CD4-positive, alpha-beta T cell treated with Interleukin-2 at 100 ng/mL for 4 hours (primary cell): ENCODE measurements at places on chromosomes 5 and 9.

DNA sequence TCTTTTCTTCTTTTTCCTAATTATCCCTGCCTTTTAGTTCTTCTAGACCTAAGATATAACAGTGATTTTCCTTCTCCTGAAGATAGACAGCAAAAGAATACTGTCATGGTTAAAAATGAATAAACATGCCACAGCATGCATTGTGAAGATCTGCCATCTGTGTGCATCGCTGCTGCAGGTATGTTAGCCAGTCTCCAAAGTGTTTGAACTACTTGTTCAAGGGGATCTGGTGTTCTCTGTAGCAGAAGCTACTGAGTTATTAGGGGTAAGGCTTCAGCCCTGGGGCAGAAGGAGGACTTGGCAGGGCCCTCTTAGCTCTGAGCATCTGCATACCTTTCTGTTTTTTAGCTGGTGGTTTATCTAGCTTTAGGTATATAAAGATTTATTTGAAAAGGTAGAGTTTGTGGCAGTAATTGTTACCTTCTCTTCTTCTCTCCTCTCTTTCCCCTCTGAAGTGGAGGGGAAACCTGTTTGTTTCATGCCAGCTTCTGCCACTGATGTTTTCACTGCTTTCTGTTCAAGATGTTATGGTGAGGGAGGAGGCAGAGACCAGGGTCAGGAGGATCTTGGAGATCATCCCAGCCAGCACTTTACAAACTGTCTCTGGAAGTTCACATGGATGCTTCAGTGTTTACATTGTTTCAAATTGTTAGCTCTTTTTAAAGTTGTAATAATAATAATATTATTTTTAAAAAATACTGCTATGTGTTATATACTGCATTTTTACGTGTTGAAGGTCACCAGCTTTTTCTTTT is 25.2 kb downstream of the GALNT10 start:
- DNase-seq = no peak

DNA sequence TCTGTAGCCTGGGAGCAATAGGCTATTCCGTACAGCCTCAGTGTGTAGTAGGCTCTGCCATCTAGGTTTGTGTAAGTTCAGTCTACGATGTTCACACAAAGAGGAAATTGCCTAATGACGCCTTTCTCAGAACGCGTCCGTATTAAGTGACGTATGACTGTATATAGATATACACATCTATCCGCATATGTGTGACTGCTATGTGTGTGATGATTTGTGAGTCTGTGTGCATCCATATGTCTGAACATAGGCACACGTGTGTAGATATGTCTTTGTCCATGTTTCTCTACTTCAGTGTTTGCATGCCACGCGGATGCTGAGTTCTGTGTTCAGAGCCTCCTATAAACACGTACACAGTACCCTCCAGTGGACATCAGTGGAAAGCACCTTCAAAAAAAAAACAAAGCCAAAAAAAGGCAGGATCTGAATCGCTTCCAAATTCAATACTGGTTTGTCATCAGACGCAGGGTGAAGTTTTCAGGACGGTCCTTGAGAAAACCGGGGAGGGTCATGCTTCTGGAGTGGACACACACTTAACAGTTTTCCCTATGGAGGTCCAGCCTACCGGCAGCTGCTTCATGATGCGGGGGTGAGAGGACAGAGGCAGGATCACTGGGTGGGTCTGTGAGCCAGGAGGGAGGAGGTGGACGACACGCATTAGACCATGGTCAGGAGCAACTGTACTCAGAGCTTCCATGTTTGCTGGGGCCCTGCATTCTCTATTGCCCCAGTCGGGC is 29.5 kb upstream of the ALDH1B1 start:
- peak; percentile 5 for DNase-seq

GRCh38 chr5:132812123-132812765 is 858 bp upstream of the SOWAHA start:
- no peak for DNase-seq

GRCh38 chr9:127651697-127652610 is 39.9 kb downstream of the STXBP1 start:
- no peak for DNase-seq

DNA sequence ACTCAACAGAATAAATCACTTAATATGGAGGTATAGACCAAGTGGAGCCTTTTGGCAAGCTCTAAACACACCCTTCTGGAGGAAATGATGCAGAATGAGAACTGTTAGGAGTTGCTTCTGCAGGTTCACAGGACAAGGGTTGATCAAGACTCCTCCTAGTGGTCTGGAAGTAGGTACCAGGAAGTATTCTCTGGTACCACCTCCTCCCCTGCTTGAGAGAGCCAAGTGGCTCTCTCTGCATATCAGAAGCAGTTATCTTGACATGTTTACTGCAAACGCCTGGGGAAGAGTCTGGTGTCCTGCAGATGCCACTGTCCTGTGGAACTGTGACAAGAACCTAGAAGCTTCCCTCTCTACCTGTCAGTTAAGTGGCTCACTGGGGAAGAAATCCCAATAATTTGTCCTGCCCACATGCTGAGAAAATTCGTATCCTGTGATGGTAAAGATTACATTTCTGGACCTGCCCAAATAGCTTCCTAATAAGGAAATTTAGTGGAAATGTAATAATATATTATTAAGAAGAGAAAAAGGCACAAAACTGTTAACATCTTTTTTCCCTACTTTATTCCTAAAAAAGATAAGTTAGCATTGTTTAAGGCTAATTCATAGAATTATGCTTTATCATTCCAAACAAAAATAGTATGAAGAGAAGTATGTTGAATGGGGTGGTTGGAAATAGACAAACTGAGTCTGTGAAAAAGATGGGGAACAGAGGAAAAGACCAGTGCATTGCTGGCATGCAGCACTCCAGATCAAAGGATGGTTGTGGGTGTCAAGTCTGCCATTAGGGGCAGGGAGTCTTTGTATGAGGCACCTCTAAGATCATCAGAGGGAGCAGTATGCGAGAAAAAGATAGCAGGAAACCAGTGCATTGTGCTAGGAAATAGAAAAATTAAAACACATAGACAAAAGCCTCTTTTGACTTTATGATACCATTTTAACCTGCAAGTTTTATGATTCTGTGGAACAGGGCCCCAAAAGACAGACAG is 118.8 kb downstream of the CDC42SE2 start:
- DNase-seq = peak; percentile 84

GRCh38 chr5:64767959-64768357 is 533 bp downstream of the SREK1IP1 start:
- no peak for DNase-seq

DNA sequence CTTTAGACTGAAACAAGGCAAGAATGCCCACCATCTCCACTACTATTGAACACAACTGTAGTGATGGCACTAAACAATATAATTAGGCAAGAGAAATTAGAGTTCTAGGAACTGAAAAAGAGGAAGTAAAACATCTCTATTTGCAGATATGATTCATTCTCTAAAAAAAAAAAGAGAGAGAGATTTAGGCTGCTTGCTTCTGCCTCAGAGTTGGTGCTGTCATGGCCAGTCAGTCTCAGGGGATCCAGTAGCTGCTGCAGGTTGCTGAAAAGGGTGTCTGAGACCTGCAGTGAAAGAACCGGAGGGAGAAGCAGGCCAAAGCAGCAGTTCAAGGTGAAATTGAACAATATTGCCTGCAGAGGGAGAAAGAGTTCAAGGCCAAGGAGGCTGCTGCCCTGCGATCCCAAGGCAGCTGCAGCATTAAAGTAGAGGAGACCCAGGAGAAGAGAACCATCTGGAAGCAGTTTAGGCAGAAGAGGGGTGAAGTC is 72.5 kb downstream of the AP3B1 start:
- no peak for DNase-seq

GRCh38 chr9:97766092-97766491 is 69.0 kb upstream of the XPA start:
- DNase-seq = no peak

DNA sequence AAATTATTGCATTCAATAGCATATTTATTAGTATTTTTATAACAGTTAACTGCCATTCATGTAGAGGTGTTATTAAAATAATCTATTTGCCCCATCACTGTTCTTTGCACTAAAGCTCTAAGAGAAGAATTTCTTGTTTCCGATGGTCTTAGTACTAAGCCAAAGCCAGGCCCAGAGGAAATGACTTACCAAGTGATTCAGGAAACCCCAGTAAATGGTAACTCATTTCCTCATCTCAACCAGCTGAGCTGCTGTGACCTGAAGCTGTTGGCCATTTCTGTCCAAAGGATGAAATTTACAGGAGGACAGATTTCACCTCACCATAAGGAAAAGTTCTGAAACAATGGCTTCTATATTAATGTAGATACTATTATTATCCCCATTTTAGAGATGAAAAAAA is 117.0 kb downstream of the PIK3R1 start:
- DNase-seq = no peak

GRCh38 chr5:556909-557441 is 32.7 kb upstream of the SLC9A3 start:
- DNase-seq = no peak

- DNase-seq = no peak
Measured at GRCh38 chr5:172864747-172865146, 30.7 kb downstream of the ERGIC1 start.

GRCh38 chr5:126651013-126651577 is 50.3 kb downstream of the PHAX start:
- DNase-seq = no peak

GRCh38 chr9:36986468-36987408 is 47.3 kb downstream of the PAX5 start:
- no peak for DNase-seq

DNA sequence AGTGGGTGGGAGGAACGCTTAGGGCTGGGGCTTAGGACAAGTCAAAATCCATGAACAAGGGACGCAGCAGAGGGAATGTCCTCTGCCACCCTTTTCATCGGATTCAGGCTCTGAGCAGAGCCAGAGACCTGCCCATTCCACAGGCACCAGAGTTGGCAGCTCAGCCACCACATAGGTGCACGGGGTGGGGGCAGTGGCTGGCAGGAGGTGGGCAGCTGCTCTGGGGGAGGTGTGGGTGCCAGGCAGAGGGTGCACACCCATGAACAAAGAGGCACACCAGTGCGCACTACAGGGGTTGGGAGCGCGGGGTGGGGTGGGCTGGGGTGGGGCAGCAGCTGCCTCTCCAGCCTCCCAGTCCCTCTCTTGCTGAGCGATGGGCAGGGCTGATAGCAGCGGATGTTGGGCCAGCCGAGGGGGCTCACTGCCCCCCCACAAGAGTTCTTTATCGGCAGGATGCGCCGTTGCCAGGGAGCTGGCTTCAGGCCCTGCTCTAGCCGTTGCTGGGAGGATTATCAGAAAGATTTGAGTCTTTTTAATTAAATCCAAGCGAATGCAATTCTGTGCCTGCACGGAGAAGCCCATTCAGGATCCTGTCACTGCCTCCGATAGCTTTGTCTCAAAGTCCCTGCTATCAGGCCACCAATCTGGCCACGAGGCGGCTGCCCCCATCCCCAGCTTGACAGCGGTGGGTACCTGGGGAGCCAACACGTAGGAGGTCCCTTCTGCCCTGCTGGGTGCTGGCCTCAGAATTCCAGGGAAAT is 64.3 kb upstream of the LMX1B start:
- DNase-seq = no peak

DNA sequence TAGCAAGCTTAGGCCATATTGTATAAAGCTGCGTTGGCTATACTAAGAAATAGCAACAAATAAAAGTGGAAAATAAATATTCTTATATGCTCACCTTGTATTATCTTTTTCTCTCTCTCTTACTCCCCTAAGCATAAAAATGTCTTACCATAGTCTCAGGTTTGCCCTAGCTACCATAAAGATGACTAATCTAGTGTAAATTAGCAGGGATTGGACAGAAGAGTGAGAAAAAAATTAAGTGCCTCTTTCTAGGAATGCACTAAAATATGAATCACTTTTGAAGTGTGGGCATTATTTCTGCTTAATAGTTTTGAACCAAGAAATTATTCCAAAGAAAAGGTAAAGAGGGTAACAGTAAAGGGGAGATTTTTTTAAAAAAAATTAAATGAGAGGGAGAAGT is 201.3 kb downstream of the HINT1 start:
- no peak for DNase-seq

DNA sequence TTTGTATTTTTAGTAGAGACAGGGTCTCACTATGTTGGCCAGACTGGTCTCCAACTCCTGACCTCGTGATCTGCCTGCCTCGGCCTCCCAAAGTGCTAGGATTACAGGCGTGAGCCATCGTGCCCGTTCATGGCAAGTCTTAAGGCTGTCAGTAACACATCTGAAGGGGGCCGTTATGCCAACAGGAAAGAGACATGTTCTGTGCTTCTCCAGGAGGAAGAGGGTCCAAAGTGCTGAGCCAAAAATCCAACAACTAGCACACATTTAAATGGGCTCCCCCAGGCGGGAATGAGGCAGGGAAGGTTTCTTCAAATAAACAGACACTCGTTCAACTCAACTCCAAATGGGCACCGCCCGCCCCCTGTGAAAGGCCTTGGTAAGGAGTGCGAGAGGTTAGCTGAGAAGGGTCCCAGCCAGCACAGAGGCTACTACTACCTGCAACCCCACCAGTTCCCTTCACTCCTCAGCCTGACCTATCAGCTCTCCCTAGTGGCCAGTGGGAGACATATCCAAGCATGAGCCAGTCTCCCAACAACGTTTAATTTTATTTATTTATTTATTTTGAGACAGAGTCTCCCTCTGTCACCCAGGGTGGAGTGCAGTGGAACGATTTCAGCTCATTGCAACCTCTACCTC is 84.1 kb upstream of the DMRT1 start:
- DNase-seq = no peak

- DNase-seq = no peak
Measured at GRCh38 chr9:105204416-105204815, 40.0 kb upstream of the SLC44A1 start.

DNA sequence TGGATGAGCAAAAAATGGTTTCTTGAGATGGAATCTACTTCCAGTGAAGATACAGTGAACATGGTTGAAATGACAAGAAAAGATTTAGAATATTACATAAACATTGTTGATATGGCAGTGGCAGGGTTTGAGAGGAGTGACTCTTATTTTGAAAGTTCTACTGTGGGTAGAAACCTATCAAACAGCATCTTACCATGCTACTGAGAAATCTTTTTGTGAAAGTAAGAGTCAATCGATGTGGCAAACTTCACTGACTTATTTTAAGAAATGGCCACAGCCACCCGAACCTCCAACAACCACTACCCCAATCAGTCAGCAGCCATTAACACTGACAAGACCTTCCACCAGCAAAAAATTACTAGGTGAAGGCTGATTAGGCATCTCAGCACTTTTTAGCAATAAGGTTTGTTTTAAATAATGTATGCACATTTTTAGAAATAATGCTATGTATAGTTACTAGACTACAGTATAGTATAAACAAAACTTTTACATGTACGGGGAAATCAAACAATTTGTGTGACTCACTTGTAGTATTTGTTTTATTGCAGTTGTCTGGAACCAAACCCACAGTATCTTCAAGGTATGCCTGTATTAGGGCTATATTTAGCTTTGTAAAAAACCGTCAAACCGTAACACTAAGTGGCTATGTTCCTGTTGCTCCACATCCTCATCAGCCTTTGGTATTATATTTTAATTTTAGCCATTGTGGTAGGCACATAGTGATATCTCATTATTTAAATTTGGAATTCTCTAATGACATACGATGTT is 30.6 kb upstream of the ADAMTS6 start:
- DNase-seq = no peak

DNA sequence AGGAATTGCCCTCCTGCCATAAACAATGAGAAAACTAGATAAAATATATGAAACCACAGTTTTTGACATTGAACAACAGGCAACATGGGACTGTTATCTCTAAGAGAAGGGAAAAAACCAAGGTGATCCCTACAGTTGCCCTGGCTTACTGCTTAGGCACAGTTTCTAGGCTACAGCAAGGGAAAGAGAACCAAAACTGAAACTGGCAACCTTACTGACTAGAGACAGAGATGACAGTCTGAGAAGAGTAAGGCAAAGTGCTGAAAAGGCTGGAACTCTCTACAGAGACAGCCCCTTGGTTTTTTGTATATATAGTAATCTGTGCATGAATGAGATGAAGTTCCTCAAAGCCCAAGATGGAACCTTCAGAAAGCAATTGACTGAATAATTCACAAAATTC is 36.2 kb upstream of the REEP2 start:
- no peak for DNase-seq

GRCh38 chr5:54215233-54215736 is 95.1 kb downstream of the ARL15 start:
- no peak for DNase-seq
